ENCODE measurements at places on chromosomes 2 and 18.

- no peak for DNase-seq
These were observed 201.0 kb downstream of the CAMKMT start for GRCh38 chr2:44562737-44563136.

DNA sequence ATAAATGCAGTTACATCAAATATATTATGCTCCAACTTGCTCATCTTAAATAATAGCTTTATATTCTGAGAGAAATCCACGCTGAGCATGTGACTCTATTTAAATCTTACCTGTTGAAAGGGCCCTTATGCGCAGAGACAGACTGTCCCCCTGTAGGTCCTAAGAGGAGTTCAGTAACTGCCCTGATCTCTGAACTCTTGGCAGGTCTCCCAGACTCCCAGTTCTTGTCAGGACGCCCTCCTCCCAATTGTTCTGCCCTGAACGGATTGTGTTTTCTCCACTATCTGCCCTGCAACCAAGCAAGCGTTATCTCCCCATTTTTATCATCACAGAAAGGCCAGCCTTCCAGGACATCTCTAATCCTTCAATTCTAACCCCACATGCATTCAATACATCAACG is 954.6 kb downstream of the TSN start:
- DNase-seq = no peak

DNA sequence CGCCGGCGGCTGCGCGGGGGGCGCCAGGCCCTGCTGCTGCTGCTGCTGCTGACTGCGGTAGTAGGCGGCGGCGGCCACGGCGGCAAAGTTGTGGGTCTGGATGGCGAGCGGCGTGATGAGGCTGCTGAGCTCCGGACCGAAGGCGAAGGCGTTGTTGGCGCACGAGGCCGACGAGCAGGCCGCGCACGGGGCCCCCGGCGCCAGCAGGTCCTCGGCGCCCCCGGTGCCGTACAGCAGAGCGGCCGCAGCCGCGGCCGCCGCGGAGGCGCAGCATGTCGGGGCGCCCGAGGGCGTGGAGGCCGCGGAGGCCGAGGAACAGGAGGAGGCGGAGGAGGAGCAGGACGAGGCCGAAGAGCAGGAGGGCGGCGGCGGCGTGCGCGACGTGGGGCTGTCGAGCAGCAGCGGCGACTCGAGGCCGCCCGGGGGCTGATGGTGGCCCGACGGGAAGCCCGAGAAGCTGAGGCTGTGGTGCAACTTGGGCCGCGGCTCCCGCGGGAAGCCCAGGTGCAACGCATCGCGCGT is 1.8 kb downstream of the ZFP36L2 start:
- DNase-seq = no peak

DNA sequence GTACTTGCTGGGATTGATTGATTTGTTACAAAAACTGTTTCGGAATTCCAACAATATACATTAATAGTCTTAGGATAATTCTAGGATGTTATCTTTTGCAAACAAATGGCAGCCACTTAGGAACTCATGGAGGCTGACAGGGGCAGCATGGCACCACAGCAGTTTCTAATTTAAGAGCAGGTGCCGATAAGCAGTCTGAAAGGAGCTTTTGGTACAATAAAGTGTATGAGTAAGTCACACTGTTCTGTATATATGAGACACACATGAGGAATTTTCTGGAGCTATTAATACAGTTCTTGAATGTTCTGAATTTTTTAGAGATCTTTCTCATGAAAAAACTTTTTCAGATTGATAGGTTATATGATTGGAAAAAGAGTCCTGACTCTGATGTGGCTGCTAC is 52.2 kb downstream of the EIF5B start:
- DNase-seq = no peak

- DNase-seq = no peak
These were observed 648.3 kb upstream of the PKDCC start for GRCh38 chr2:41399437-41400087.

- DNase-seq = no peak
These were observed 1655.3 kb upstream of the ACVR2A start for GRCh38 chr2:146189541-146189940.

GRCh38 chr2:47011696-47012095 is 96.1 kb upstream of the MCFD2 start:
- no peak for DNase-seq

- no peak for DNase-seq
These were observed 16.0 kb downstream of the PDCD1 start for GRCh38 chr2:241842620-241843211.

- DNase-seq = no peak
These were observed 283.6 kb downstream of the CYP26B1 start for GRCh38 chr2:71864085-71864484.

- DNase-seq = no peak
These were observed 77.7 kb downstream of the SMAD4 start for GRCh38 chr18:51107598-51108305.

- no peak for DNase-seq
These were observed 6.6 kb downstream of the VWA3B start for GRCh38 chr2:98093611-98094010.
